ENCODE measurements at places on chromosomes 12 and 14.

GRCh38 chr12:104304261-104305009, 896 bp downstream of the EID3 start:
- DNase-seq = peak; percentile 19

DNA sequence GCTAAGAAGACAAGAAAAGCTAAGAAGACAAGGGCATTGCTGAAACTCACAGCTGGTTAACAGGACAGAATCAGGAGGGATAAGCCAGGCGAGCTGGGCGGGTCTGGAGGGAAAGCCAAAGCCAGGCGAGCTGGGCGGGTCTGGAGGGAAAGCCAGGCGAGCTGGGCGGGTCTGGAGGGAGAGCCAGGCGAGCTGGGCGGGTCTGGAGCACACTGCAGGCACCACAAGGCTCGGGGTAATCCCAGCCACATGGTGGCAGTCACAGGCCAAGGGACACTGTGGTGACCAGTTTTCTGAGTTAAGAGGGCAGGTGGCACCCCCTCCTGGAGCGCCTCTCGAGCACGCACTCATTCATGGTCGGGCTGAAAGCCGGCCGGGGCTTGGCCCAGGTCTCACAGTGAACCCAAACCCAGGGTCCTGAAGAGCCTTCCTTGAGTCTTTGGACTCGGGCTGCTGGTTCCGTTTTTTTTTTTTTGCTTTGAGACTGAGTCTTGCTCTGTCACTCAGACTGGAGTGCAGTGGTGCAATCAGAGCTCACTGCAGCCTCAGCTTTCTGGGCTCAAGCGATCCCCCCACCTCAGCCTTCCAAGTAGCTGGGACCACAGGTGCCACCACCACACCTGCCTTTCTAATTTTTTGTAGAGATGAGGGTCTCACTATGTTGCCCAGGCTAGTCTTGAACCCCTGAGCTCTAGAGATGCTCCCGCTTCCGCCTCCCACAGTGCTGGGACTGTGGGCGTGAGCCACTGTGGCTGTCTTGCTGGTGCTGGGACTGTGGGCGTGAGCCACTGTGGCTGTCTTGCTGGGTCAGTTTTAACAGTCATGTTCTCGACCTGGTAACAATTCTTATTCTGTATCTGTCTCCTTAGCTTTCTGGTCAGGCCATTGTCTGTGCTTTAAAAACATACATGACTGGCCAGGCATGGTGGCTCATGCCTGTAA, 40.2 kb downstream of the HSP90AA1 start:
- DNase-seq = no peak

- DNase-seq = no peak
Observed at GRCh38 chr14:35708062-35708461, 101.0 kb downstream of the RALGAPA1 start.

DNA sequence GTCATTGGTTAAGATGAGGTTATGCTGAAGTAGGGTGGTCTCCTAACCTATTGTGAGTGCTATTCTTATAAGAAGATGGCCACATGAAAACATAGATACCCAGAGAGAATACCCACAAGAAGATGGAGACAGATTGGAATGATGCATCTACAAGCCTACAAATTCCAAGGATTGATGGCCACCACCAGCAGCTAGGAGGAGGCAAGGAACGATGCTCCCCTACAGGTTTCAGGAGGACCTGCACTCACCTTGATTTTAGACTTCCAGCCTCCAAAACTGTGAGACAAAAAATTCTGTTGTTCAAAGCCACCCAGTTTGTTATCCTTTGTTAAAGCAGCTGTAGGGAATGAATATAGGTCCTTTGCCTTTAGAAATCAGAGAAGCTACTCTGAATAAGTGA, 227.4 kb downstream of the NEDD1 start:
- DNase-seq = no peak

DNA sequence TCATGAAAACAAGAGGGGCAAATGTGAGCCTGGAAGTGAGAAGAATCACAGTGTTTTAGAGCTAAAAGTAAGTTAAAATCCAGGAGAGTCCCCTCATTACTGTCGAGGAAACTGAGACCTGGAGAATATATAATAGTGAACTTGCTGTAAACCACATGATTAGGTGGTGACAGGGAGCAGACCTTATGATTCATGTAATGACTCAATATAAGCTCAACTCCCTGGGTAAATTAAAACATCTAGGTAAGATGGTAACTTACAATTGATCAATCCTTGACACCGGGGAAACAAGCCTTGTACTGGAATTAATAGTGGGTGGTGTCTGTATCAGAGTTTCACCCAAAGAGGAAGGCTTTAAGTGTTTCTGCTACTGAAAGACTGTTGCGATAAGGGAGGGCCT, 269.3 kb downstream of the SNAPC1 start:
- DNase-seq = no peak

DNA sequence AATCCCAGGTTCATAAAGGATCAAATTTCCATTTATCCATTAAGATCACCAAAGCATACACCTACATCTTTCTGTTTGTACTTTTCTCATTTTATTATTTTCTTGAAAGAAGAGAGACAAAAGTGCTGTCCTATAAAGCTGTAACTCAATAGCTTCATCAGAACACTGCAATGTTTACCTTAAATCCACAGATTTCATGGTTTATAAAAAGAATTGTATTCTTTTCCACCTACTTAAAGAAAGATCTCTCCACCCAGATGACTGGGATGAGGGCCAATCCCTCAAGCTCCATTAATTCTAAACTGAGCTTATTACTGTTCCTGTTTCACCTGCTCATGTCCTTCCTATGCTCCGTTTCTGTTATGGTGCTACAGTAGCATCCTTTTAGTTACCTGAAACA, 470.6 kb downstream of the BCAT1 start:
- no peak for DNase-seq

DNA sequence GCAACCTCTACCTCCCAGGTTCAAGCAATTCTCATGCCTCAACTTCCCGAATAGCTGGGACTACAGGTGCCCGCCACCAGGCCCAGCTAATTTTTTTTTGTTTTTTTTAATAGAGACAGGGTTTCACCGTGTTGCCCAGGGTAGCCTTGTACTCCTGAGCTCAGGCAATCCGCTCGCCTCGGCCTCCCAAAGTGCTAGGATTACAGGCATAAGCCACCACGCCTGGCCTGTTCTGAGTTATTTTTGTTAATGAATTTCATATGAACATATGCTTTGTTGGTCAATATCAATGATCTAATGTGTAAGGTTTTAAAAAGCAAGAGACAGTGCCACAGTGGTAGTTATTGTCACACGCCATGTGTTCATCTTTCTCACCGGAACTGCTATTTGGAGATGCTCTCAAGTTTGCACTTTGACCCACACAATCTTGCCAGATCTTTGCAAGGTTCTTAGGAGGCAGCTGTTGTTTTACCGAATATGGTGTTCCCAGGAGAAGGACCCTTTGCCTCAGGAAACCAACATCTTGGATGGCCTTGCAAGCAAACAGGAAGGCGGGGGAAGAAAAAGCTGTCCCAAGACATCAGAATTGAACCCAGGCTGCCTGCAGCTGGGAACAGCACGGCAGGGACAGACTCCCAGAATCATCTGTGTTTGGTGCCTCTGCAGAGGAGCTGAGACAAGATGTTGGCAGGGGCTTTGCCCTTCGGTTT, 30.0 kb downstream of the GALNT16 start:
- DNase-seq = no peak

GRCh38 chr12:46493150-46493833, 120.7 kb upstream of the SLC38A2 start:
- no peak for DNase-seq

DNA sequence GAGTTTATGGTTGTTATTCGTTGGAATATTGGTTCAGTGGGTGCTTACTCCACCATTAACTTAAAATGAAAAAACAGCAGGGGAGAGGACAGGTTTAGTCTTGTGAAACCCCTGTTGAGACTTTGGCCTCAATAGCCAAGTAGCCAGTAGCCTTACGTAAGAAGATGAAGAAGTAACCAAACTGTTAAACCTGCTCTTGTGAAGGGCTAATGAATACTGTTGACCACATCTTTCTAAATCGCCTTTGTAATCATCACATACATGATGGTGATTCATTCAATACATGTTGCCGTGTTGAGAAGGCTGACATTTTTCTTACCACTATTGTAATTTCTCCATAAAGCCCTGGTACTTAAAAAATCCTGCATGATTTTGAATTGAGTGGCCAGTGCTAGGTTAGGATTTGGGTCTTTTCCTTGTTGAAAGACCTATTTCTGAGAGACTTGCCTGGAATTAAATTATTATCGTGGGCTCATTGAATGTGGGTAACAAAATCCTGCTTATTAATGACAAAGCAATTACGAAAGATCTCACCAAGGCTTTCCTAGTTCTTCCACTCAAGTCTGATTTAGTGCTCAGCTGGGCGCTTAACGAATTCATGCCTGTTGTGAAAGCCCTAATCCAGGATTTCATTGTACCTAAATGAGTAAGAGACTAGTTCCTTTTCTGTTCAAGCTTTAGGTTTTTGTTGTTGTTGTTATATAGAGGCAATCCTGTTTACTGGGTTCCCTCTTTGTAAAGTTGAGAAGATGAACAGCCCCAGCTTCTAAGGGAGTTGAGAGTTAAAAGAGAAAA, 333.1 kb downstream of the FUT8 start:
- DNase-seq = no peak

DNA sequence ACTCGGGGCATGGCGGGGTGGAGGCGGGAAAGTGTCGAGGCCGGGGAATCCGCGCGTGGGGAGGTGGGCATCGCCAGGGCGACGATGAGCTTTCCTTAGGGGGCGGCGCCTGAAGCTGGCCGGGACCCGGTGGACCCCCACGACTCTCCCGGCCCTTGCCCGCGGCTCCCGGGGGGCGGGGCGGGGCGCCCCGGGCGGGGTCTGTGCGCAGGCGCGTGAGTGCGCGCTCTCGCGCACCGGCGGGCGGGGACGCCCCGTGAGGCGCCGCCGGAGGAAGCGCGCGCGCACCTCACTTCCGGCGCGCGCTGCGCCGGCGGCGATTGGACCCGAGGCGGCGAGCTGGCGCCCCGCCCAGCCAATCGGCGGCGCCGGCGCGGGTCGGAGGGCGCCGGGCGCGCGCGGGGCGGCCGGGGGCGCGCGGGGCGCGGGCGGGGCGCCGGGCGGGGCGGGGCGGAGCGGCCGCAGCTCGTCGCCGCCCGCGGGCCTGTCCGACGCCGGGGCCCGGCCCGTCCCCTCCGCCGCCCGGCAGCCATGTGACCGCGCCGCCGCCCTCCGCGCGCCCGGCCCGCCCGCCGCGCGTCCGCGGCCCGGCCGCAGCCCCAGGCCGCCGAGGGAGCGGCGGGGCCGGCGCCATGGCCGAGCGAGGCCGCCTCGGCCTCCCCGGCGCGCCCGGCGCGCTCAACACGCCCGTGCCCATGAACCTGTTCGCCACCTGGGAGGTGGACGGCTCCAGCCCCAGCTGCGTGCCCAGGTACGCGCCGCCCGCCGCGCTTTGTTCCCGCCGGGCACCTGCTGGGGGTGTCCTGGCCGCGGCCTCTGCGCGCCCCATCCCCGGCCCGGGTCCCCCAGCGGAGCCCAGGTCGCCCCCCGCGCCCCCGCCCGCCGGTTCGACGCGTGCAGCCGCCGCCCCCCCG, at the start of gene PACS2:
PACS2 (plus strand) TSS at position 462 of the 914 bp plus-strand sequence; CDS start at position 633, 171 bp downstream.
- peak; percentile 62 for DNase-seq

Data from stimulated activated naive CD4-positive, alpha-beta T cell (primary cell).